Esophagus squamous epithelium (tissue), 5 donors: ENCODE measurements at places on chromosomes 7 and 10.

DNA sequence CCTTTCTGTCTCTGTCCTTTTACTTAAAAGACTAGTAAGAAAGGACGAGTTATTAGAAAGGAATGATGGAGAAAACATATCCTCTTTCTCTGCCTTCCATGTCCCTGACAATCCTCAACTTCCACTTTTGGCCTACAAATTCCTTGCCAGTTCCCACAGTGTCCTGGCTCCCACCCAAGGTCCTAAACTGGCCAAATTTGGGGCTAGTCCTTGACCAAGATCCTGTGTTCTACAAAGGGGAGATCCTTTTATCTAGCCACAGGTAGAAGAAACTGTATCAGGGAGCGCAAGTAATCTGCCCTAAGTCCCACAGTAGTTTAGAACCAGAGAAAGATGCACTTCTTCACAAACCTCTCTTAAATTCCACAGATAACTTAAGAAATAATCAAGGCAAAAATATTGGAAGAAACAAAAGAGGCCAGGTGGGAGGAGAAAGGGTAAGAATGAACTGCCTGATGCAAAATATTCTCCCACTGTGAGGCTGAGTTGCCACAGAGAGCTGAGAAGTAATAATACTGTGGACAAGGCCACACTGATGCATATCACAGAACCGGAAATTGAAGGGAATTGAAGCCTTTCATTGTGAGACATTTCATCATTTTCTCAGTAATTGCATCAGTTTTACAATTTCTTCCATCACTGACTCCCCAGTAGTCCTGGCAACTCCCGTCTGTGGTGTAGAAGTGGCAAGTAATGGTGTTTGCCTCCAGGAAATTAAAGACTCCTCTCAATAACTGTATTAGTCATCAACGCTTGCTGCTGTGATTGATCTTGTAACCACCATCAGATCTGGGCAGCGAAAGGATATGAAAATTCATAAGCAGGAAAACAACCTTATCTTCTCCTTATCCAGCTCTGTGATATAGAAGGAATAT is 47.2 kb downstream of the DNAJC12 start:
- no peak for DNase-seq

DNA sequence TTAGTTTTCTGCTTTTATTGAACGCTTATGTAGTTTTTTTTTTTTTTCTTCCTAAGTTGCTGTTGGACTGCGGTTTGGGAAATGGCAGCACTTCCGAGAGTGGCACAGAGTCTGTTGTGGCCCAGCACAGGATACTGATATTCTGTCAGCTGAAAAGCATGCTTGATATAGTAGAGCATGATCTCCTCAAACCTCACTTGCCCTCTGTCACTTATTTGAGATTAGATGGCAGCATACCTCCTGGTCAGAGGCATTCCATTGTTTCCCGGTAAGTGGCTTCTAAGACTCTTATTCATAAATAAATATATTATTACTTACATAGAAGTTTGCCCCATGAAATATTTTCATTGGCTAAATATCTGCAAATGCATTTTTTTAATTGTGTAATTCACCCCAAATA is 101.1 kb downstream of the BTAF1 start:
- DNase-seq, result no peak

DNA sequence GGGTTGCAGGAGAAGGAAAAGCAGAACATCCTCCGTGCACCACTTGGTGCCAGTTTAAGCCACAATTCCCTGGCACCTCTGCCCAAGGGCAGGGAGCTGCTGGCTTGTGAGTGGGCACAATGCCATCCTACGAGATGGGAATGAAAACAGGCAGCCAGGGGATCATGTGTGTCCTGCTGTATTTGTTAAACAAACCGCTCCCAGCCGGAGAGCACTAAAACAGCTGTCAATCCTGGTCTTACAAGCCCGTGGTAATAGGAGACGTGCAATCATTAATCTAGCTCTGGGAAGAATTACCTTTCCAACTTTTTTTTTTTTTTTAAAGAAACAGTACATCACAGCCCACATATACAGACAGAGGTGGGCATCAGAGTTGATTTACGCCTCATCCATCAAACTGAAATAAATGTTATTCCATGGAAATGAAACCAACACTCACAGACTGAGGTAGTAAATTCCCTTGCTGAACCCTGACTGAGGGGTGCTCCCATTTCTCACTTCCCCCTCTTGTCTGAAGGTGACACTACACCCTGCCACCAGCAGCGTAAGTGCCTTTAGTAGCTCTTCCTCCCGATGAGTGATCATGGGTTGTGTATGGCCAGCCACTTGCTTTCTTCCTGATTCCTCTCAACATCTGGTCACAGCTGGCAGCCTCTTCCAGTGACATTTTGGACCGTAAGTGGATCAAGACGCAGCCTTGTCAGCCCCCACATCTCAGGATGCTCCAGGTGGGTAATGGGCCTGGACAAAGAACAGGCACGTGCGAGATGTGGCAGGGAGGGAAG is 143.8 kb downstream of the TEX36 start:
- DNase-seq, result no peak

DNA sequence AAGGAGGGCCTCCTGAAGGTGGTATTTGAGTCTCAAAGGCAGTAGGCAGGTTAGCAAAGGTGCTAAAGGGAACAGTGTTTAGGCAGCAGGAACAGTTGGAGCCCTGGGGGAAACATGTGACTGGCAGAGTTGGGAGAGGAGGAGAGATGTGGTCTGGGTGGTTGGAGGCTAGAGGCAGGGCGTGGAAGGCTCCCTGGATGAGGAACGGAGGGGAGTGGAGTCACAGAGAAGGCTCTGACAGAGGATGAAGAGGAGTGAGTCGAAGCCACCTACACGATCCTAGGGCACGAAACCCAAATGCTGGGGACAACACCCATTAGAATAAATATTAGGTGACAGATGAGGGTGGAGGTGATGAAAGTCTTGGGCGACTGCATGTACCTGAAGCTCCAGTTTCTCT is 19.6 kb upstream of the MGMT start:
- no peak for DNase-seq

GRCh38 chr7:29080803-29081202 is 65.5 kb downstream of the CPVL start:
- no peak for DNase-seq

- no peak for DNase-seq
These were observed 41.0 kb downstream of the FOXK1 start for GRCh38 chr7:4722960-4723630.

DNA sequence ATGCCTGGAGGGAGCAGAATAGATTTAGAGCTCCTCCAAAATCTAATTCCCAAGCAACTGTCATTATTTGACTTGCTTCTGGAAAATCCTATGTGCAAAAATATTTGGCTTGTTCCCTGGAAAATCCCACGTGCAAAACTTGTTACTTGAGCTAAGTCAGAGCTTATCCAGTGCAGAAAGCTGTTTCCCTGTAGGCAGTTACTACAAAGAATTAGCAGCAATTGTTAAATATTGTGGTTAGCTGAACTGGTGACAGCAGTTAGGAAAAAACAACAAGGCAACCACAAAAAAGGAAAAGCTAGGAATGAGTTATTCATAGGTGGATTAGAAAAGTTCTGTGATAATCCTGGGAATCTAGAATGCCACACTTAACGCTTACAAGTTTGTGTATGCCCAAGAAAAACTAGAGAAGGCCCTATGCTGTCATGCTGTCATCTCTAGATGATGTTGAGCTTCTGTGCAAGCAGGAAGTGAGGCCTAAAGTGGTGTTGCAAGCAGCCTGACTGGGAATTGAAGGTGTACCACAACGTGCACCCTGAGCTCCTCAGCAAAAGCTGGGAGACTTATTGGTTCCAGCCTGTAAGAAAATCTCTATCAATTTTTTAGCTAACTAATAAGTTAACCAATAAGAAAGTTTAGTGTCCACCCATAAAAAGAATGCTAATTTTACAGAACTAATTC is 738.6 kb upstream of the LRRTM3 start:
- DNase-seq, result no peak

GRCh38 chr7:43377196-43377960 is 205.5 kb upstream of the STK17A start:
- DNase-seq, result no peak

DNA sequence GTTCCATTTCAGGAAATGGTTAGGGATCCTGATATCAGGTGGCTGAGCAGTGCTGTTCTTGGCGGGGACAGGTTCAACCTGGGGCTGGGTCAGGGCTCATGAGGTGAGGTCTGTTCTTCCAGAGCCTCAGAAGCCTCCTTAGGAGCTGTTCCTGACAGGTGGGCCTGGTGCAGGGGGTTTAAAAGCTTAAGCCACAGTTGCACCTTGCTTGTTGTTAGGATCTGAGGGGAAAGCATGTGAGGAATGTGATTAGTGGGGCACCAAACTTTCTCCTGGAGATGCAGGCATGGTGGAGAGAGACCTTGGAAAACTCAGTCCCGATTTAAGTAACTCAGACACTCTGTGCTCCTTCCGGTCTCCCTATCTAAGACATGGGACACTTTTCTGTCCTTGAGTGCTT is 18.7 kb upstream of the CRHR2 start:
- no peak for DNase-seq

GRCh38 chr7:7889791-7890568 is 78.6 kb upstream of the GLCCI1 start:
- DNase-seq, result no peak

DNA sequence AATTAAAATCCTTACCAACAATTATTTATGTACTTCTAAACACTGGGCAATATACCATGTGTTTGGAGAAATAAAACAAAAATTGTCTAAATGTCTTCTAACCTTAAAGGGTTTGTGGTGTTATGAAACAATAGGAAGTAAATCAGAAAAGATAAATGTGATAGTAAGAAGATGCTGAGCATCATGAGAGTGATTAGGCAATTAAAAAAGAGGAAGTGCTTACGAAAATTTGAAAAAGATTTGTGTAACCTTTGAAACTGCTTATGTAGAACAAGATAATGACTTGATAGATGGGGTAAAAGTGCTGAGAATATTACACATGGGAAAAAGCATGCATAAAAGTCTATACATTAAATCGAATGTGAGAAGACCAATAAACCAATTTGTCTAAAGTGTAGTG is 573.4 kb upstream of the CNTNAP2 start:
- DNase-seq, result no peak

- DNase-seq, result no peak
These were observed 36.4 kb downstream of the OR13A1 start for GRCh38 chr10:45278860-45279498.

DNA sequence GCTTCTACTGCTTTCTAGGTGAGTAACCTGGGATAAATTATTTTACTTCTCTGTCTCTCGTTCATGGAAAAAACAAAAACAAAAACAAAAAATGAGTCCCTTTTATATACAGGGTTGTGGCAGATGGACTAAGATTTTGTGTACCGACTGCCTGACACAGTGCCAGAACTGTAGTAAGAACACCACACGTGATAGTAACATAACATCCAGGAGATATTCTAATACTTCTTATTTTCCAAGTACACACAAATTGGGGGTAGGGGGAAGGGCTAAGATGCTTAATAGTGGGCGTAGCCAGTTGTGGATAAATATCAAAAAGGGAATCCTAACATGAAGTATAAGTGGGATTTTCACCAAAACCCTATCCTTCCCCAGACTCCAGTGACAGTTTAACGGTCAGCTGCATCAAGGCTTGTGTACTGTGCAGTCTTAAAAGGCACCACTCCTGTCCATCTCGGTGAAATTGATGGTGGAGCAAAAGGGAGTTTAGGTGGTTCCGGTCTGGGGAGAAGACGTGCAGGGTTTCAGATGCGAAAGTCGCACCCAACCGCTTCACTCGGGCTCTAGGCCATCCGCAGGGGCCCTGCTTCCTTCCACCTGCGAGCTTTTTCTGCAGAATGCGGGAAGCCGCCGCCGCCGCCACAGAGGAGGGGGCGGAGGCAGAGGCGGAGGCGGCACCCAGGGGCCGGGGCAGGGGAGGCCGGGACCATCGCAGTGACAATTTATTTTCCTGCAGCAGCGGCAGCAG is at the start of gene STAMBPL1:
Gene STAMBPL1 (plus strand): TSS at position 712 of the 748 bp plus-strand sequence. CDS start 21,464 bp downstream, outside the sequence.
- DNase-seq, result peak; percentile 33

DNA sequence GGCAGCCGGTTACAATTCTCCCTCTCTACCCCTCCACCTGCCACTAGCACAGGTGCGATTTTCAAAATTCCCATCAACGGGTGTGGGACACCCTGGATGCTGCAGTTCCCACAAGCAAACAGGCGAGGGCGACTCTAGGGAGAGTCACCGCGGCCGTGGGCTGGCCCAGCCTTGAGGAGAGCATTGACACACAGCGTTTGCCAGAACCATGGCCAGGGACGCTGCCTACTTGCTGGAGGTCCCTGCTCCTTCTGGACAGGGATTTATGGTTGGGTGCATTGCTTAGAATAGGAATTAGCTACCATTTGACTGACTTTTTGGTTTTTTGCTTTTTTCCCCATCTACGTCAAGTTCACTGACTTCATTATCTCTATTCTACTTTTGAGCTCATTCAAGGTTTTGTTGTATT is 19.0 kb upstream of the CLDN4 start:
- DNase-seq, result no peak

DNA sequence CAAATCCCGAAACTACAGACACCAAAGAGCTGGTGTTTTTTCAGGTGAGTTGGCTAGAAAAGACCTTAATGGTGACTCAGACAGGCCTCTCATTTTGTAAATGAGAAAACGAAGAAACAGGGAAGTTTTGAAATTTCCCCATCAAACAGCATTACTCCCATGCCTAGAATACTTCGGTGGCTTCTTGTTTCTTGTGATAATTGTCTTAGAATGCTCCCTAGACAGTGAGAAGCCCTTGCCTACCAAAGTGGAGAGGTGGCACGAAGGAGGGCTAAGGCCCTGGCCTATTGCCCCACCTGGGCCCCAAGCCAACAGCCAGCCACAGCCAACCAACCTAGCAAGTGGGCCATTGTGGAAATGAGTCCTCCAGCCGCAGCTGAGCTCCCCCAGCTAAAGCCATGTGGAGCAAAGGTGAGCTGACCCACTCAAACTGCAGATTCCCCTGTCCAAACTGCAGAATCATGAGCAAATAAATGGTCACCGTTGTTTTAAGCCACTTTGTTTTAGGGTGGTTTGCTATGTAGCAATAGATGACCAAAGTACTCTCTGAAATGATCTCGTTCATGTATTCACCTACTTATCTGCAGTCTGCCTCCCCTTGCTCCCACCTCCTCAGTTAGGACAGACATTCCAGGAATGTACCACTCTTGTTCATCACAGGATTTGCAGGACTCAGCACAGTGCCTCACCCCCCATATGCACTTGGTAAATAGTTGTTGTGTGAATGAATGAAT is 97.7 kb upstream of the FGFR2 start:
- DNase-seq, result no peak

DNA sequence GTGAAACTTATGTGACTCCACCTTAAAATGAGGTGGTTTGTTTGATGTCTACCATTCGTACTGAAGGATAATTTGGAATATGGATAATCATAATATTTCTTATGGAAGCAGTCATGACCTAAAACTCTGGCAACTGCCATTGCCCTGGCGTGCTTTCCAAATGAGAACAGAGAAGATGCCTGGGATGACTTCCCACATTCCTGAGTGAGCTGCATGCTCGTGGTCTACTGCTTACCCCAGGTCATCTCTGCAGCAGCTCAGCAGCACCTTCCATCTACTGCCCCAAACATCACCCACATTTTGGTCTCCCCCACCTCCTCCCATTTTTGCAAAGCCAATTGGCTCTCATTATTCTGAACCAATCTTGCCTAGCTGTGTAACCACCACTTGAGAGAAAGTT is 40.1 kb downstream of the LYZL1 start:
- no peak for DNase-seq

GRCh38 chr7:131456338-131456737 is 100.1 kb downstream of the PODXL start:
- DNase-seq, result no peak

DNA sequence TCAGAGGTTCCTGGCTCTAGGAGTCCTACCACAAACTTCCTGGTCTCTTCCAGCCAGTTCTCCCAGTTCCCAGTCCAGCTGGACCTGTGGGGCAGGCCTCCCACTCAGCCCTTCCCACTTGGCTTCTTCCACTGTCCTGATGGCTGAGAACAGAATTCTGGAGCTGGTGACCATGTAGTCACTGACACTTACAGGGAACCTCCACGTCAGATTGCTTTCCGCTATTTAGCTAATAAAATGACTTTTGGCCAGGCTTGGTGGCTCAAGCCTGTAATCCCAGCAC is 63.5 kb upstream of the ZRANB1 start:
- no peak for DNase-seq
